ENCODE measurements at places on chromosomes 1 and 21.

GRCh38 chr1:111221633-111222291 is 5.8 kb upstream of the CHI3L2 start:
- DNase-seq: no peak

- no peak for DNase-seq
Observed at GRCh38 chr1:231931846-231932454, 305.4 kb downstream of the DISC1 start.

GRCh38 chr1:207315435-207315834 is 6.0 kb upstream of the CD55 start:
- DNase-seq: no peak

- no peak for DNase-seq
Observed at GRCh38 chr1:69728206-69728605, 160.5 kb downstream of the LRRC7 start.
